Stimulated activated CD4-positive, alpha-beta T cell treated with anti-CD3 and anti-CD28 coated beads, Interleukin-15, amount 100 ng/mL, for 24 hours (primary cell): ENCODE measurements at places on chromosomes 6 and 20.
A peak's percentile ranks its signal among the peaks of the same experiment; 100 is the strongest.

- no peak for DNase-seq
Measured at GRCh38 chr20:13442986-13443385, 195.7 kb downstream of the TASP1 start.

- DNase-seq, result no peak
Measured at GRCh38 chr6:3568396-3569082, 111.7 kb upstream of the SLC22A23 start.

DNA sequence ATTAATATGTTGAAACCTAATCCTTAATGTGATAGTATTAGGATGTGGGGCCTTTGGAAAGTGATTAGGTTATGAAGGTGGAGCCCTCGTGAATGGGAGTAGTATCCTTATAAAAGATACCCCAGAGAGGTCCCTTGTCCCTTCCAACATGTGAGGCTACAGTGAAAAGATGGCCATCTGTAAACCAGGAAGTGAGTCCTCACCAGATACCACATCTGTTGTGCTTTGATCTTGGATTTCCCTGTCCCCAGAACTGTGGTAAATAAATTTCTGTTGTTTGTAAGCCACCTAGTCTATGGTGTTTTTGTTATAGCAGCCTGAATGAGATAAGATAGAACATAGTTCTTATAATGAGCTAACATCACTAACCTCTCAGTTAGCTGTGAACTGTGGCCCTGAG, 16.6 kb upstream of the CALHM6 start:
- DNase-seq, result no peak

GRCh38 chr20:13915284-13915683, 75.1 kb downstream of the SEL1L2 start:
- DNase-seq, result no peak

GRCh38 chr20:33671573-33672288, 2.5 kb downstream of the NECAB3 start:
- no peak for DNase-seq

DNA sequence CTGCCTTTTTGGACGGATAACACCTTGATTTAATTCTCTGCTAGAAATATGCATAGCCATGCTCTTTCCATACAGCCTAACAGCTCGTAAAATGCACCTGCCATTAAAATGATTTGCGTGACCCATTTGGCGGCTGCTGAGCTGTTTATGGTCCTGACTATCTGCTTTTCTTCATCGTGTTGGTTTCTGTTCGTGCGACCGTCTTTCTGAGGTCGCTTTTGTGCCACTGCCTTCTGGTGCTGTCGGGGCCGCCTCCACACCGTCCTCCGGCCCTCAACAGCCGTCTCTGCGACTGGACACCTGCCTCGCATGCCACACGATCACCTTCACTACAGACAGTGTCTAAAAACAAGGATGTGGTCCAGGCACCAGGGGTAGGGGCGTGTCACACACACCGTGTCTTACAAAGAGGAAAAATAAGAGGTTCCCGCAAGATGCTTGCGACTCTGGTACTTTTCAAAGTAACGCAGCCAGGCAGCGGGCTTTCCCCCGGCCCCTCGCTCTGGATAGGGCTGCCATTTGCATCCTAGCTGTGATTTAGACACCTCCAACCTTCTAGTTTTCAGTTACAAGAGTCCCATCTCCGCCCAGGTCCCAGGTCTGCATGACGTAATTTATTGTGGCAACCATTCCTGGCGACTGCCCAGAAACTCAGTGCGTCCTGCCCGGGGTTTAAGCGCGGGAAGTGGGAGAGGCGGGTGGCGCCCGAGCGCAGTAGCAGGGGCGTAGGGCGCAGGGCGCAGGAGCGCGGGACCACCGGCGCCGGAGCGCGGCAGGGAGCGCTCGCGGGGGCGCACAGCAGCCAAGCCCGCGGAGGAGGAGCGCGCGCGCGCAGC, at the start of gene STMND1:
TSS of gene STMND1 (plus strand) at position 629 of the 836 bp plus-strand sequence. CDS start 208 bp downstream, outside the sequence.
- peak; percentile 18 for DNase-seq

DNA sequence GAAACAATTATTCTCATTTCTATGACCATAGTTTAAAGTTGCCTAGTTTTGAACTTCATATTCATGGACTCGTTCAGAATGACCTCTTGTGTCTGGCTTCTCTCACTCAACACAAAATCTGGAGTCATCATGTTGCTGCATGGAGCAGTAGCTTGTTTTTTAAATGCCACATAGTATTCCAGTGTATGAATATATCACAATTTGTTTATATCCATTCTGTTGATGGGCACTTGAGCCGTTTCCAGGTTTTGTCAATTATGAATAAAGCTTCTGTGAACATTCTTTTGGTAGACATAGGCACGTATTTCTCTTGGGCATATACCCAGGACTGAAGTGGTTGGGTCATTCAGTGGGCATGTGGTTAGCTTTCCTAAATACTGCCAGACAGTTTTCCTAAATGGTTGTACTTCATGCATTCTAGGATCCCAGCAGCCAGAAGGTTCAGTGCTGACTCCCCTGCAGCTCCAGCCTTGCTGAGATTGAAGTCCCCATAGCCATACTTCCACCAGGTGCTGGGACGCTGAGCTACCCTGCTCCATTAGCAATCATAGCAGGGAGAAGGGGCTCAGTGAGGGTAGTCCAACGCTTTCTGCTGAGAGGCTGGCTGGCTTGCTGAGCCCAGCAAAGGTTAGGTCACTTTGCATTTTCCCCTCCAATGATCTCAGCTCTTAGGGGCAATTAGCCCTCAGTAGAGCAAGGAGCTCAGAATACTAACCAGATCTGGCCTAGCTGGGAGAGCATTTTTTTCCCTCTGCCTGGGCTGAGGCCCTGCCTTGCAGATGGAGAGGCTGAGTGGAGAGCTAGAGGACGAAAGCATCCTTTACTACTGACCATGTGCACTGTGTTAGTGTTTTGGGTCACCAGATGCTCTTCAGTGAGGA, 35.7 kb upstream of the CTNNBL1 start:
- DNase-seq, result no peak

- DNase-seq, result no peak
Measured at GRCh38 chr20:18006684-18007083, 37.9 kb downstream of the MGME1 start.

DNA sequence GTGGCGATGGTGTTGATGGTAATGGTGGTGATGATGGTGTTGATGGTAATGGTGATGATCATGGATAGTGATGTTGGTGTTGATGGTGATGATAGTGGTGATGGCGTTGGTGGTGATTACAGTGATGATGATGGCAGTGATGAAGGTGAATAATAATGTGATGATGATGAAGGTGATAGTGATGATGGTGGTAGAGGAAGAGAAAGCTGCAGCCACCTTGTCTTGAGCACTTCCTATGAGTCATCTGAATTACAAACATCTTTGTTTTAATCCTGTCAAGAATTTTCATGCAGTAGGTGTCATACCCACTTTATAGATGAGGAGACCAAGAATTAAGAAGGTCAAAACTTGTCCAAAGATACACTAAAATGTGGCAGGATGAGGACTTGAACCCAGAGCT, 242.4 kb downstream of the TAF4 start:
- no peak for DNase-seq

- peak; percentile 1 for DNase-seq
Measured at GRCh38 chr20:34089655-34090345, 22.2 kb downstream of the EIF2S2 start.

GRCh38 chr20:437787-438486, 24.4 kb downstream of the TBC1D20 start:
- DNase-seq, result no peak

DNA sequence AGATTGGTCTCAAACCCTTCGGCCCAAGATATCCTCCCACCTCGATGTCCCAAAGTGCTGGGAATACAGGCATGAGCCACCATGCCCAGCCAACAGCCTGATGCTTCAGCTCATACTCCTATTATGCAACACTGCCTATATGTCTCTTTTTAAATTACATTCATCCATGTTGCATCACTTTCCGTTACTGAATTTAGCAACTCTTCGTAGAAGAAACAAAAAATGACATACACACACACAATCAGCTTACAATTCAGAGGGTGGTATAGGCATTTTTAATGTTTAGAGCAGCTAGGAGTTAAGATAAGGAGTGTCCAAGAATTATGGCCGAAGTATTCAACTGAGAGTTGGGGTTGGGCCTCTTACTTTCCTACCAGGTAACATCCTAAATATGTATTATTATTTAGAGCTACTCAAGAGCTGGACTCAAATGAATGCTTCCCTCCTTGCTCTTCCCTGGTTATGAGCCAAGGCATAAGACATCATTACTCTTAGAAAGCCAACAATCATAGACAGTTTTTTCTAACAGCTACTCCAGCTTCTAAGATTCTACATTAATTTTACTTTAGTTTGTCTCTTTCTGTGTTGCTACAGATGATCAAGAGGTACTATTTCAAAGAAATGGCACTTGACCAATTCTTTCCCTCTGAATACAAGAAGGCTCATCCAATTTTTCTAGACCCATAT, 62.0 kb upstream of the BMP5 start:
- DNase-seq, result no peak

- DNase-seq, result no peak
Measured at GRCh38 chr6:80333342-80333741, 226.9 kb downstream of the BCKDHB start.

DNA sequence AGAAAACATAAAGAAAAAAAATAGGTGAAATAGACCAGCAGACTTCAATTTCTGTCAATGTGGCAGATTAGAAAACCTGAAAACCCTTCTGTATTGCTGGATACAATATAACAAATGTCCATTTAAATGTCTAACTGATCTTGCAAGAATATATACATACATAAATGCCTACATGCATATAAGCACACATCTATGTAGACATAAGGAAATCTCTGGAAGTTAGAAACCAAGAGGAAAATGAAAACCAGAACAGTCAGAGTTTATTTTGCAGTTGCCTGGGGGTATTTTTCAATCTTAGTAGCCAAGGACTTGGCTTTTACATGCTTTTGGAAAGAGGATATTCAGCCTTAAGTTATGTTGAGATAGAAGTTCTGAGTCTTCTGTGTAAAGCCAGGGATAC, 184.0 kb downstream of the RPS12 start:
- no peak for DNase-seq

DNA sequence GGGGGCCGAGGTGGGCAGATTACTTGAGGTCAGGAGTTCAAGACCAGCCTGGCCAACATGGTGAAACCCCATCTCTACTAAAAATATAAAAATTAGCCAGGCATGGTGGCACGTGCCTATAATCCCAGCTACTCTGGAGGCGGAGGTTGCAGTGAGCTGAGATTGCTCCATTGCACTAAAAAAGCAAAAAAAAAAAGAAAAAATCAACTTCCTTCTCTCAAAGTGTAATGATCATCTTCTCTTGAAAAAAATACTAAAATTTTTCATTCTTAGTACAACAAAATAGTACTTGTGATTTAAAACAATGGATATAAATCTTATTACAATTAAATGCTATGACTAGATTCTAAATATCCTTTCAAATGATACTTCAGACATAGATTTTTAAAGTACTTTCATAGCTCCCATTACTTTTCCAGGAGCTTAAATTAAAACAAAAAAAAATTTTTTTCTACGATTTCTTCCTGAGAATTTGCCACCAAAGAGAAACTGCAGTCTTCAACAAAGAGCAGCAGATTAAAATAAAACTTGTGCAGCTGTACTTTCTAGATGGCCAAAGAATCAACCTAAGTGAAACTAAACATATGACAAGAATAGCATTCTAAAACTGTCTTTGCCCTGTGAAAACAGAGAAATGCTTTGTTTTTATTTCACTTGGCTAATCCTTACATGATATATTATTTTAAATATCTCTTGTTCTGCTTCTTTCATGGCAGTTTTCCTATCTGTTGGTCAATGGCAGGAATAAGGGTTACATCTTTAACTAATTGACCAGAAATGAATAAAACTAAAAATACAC, 75.2 kb downstream of the MAP3K5 start:
- no peak for DNase-seq

- DNase-seq, result no peak
Measured at GRCh38 chr6:140850438-140850837, 1282.3 kb upstream of the GJE1 start.
